ENCODE measurements at places on chromosomes 1 and 21. TPM values are rescaled to one million over a fixed set of nuclear protein-coding genes. Genes with fewer than 3 reads are reported as not detected.

GRCh38 chr1:10812387-10812915 is 16.0 kb upstream of the CASZ1 start:
- no peak overlapping the region for H3K27ac ChIP-seq
- no peak for DNase-seq
- H3K4me3 ChIP-seq = no peak overlapping the region
- no peaks in the 10 kb centered on the region for H3K4me1 ChIP-seq

DNA sequence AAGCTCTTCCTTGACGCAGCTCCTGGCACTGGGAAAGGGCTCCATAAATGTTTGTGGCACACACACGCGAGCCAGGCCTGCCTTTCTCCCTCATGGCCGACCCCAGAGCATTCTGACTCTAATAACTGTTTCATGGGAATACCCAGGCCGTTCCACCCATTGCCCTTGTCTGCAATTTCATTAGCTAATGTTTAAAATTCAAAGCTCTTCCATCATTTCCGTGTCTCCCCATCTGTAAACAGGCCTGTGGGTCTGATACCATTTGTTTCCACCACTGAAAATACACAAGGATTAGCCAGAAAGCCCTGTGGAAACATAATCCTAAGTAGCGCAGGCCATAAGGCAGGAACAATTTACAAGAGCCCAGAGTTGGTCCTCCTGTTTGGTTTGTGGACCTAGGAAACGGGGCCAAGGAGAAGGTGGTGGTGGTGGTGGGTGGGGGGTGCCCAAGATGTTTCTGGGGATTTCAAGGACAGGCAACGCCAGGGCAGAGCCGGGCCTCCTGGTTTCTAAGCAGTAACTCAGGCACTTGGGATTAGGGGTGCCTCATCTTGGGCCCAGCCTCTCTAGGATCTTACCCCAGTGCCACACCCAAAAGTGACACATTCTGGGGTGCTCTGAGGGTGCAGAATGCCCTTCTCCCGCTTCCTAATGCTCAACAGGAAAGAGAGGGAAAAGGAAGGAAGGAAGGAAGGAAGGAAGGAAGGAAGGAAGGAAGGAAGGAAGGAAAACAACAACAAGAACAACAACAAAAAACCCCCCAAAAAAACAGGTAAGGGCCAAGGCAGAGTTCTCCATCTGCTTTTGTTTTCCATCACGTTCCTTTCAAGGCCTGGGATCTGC is 79.4 kb downstream of the SSBP3 start:
- no peak for DNase-seq
- no peaks in the 10 kb centered on the region for H3K27me3 ChIP-seq
- no peak overlapping the region for H3K27ac ChIP-seq
- H3K4me3 ChIP-seq = no peak overlapping the region
- H3K36me3 ChIP-seq = no peaks in the 10 kb centered on the region
- H3K4me1 ChIP-seq = peaks cover 13% of the 10 kb centered on the region

DNA sequence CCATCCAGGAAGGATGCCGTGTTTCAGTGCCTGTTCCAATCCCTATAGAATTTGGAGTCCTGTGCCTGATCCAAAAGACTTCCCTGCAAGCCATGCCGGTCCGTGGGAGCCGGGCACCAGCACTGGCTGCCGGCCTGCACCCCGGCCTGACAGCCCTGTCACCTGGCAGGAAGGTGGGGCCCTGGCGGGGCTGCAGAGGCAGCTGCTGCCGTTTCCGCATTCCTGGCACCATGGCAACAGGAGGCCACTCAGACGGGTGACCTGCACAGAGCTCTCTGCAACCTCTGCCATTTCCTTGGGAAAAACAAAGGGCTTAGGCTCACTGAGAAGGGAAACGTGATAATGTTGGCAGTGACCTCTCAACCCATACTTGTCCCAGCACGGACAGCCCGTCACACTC is 63.2 kb upstream of the TMEM51 start:
- DNase-seq = no peak
- H3K36me3 ChIP-seq = no peaks in the 10 kb centered on the region
- H3K27me3 ChIP-seq = no peaks in the 10 kb centered on the region
- no peaks in the 10 kb centered on the region for H3K4me1 ChIP-seq
- no peak overlapping the region for H3K4me3 ChIP-seq

FAM72C gene
- 5.3 TPM for total RNA-seq

DNA sequence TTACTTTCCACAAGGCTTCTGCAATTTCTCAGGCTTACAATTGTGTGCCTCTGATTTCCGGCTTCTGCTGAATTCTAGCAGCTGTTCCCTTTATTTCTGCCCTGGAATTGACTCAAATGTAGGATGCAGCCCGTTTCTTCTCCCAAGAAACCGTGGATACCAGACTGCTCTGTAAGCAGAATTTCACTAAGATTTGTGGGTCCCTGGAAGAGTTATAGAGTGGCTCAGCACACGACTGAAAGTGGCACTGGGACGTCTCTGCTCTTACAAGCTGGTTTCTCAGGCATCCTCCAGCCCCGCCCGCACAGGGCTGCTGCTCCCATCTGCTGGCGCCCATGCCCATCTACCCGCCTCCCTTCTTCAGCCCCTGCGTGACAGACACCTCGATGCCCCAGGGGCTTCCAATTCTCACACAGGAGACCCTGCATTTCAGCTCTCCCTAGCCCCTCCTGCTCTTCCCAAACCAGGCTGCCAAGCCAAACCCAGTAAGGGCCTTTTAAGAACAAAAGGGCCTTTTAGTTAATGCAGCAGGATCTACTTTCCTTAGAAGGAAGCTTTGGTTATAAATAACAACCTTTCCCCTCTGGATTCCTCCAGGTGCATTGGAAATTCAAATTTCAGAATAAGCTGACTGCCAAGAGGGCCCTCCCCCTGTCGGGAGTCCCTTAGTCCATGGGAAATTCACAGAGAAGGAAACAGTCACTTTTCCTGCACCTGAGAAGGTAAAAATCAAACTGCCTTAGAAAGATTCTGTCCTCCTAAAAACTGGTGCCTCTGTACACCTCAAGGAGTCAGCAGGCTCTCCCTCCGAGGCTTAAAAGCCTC is 45.4 kb upstream of the TENT5B start:
- DNase-seq = no peak
- H3K27ac ChIP-seq = no peak overlapping the region
- H3K36me3 ChIP-seq = no peaks in the 10 kb centered on the region

GRCh38 chr1:207867136-207868109 is 43.5 kb downstream of the CD34 start:
- peak overlapping the region; percentile 71 for H3K4me3 ChIP-seq
- no peaks in the 10 kb centered on the region for H3K27me3 ChIP-seq
- H3K36me3 ChIP-seq = peaks cover 11% of the 10 kb centered on the region
- H3K27ac ChIP-seq = peak overlapping the region; percentile 83

GRCh38 chr1:24932284-24932683 is 2.2 kb upstream of the RUNX3 start:
- H3K4me1 ChIP-seq = peaks cover 33% of the 10 kb centered on the region
- no peak overlapping the region for H3K4me3 ChIP-seq
- DNase-seq = peak; percentile 68
- H3K27ac ChIP-seq = no peak overlapping the region
- peaks cover 3% of the 10 kb centered on the region for H3K36me3 ChIP-seq

DNA sequence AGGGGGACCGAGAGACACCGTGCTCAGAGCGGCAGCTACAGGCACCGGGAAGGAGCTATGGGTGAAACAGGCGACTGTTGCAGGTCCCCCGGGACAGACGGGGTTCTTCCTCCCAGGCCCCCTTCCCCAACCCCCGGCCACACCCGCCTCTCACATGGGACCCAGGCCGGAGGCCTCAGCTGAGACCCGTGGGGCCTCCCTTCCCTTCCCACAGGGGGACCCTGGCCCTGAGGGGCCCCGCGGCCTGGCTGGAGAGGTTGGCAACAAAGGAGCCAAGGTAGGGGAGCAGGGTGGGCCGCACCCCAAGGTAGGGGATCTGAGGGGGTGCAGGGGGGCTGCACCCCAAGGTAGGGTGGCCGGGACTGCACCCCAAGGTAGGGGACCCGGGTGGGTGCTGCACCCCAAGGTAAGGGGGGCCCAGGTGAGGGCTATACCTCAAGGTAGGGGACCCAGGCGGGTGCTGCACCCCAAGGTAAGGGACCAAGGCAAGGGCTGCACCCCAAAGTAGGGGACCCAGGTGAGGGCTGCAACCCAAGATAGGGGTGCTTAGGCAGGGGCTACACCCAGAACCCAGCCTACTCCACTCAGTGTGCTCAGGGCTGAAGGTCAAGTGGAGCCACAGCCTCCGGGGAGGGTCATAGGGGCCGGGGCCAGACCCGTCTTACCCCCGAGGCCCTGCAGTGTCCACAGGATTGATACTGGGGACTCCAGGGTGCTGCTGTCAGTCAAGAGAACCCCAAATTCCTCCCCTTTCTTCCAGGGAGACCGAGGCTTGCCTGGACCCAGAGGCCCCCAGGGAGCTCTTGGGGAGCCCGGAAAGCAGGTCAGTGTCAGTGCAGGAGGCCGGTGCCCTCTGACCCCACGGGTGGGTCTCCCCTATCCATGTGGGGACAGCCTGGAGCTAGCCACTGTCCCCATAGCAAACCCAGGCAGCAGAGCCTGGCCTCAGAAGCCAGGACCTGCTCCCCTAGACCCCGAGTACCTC is 22.7 kb downstream of the COL6A2 start:
- peak; percentile 35 for DNase-seq
- H3K27ac ChIP-seq = no peak overlapping the region
- H3K36me3 ChIP-seq = no peaks in the 10 kb centered on the region

ACKR1 gene
- not detected for total RNA-seq

CELA3A gene
- not detected for total RNA-seq

GRCh38 chr1:48572646-48573258 is 100.7 kb upstream of the SPATA6 start:
- no peak overlapping the region for H3K27ac ChIP-seq
- H3K4me1 ChIP-seq = no peaks in the 10 kb centered on the region
- no peaks in the 10 kb centered on the region for H3K36me3 ChIP-seq
- DNase-seq = no peak
- H3K27me3 ChIP-seq = peaks cover 4% of the 10 kb centered on the region
- H3K4me3 ChIP-seq = no peak overlapping the region

- no peaks in the 10 kb centered on the region for H3K36me3 ChIP-seq
- no peak overlapping the region for H3K27ac ChIP-seq
- DNase-seq = peak; percentile 25
- H3K4me3 ChIP-seq = no peak overlapping the region
Observed at GRCh38 chr1:26016258-26016952, 5.2 kb upstream of the EXTL1 start.

GRCh38 chr1:150006881-150007421 is 3.6 kb downstream of the OTUD7B start:
- H3K36me3 ChIP-seq = no peaks in the 10 kb centered on the region
- no peaks in the 10 kb centered on the region for H3K27me3 ChIP-seq
- peaks cover 27% of the 10 kb centered on the region for H3K4me1 ChIP-seq
- no peak overlapping the region for H3K4me3 ChIP-seq
- no peak overlapping the region for H3K27ac ChIP-seq

GRCh38 chr1:231601824-231602672 is 24.5 kb upstream of the DISC1 start:
- H3K4me3 ChIP-seq = no peak overlapping the region
- no peak for DNase-seq
- H3K36me3 ChIP-seq = no peaks in the 10 kb centered on the region
- H3K4me1 ChIP-seq = no peaks in the 10 kb centered on the region

DNA sequence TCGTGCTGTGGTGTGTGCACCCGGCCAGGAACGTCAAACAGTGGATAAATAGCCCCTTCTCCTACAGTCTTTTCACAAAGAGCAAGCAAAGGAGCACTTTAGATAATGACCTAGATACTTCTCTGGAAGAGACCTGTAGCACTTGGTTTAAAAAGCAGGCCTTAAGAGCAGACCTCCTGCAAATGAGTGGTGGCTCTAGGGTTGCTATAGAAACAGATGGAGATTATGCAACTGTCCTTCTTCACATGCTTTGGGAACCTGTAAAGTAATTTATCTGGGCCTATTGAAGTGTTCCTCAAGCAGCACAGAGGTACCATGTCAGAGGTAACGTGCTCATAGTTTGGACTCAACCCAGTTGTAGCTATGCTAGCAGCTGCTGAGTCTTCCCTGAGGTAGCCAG is 208.2 kb upstream of the KIAA0040 start:
- no peak overlapping the region for H3K27ac ChIP-seq
- no peaks in the 10 kb centered on the region for H3K27me3 ChIP-seq

AJAP1 gene
- not detected for total RNA-seq

DNA sequence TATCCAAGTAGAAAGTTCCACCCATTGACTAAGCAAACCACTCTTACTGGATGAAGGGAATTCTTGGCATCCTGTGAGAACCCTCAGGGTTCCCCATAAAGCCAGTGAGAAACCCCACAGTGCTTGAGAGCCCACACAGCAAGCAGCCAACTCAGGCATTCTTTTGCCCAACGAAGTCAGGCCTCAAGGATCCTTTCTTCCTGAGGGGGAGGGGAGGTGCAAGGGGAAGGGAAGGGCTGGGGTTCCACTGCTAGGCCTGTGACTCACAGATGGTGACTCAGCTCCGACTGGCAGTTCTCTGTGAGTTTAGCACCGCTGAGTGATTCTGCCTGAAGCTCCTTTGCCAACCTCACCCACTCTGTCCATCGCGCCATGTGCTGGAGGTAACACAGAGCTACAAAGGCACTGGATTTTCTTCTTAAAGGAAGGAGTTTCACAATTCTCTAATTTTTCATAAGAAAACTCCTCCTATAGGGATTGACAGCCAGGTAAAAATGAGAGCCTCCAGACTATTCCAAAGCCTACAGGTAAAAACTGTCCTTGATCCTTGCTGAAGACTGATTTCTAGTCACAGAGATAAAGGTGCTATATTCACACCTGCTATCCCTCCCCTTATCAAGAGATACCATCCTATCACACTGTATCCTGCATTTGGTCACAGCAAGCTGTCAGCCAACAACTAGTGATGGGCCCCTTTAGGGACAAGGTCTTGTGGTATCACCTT is 4.8 kb downstream of the ENO1 start:
- peaks cover 66% of the 10 kb centered on the region for H3K36me3 ChIP-seq
- H3K27me3 ChIP-seq = no peaks in the 10 kb centered on the region
- H3K4me1 ChIP-seq = peaks cover 62% of the 10 kb centered on the region
- H3K4me3 ChIP-seq = peak overlapping the region; percentile 8
